ENCODE measurements at places on chromosomes 7 and 10. TPM values are rescaled to one million over a fixed set of nuclear protein-coding genes. Genes with fewer than 3 reads are reported as not detected.

GRCh38 chr10:92727550-92727949 is 37.8 kb downstream of the HHEX start:
- DNase-seq = no peak

DNA sequence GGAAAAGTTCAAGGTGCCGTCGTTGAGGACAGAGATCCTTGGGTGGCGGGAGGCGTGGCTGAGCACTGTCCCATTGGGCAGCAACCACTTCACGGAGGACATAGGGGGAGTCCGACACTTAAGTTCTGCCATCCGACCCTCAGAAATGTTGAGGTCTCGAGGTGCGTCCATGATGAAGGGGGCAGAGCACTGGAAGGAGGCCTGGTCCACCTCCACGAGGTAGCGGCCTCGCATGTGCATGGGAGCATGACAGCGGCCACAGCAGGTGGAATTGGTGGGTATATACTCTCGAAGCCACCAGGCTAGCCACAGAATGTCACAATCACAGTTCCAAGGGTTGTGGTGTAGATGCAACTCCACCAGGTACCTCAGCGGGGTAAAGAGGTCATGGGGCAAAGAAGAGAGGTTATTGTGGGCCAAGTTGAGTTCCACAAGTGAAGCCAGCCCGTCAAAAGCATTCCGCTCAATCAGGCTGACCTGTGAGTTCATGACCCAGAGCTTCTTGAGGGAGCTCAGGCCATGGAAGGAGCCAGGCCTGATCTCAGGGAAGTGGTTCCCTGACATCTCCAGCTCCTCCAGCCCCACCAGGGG is 1.7 kb downstream of the LRRC4 start:
- DNase-seq = no peak

The TAS2R41 gene
- not detected for polyA plus RNA-seq

- no peak for DNase-seq
These were observed 1.8 kb downstream of the HOXA10 start for GRCh38 chr7:27172315-27172774.

- no peak for DNase-seq
These were observed 186.2 kb upstream of the PDE1C start for GRCh38 chr7:32256376-32256775.

DNA sequence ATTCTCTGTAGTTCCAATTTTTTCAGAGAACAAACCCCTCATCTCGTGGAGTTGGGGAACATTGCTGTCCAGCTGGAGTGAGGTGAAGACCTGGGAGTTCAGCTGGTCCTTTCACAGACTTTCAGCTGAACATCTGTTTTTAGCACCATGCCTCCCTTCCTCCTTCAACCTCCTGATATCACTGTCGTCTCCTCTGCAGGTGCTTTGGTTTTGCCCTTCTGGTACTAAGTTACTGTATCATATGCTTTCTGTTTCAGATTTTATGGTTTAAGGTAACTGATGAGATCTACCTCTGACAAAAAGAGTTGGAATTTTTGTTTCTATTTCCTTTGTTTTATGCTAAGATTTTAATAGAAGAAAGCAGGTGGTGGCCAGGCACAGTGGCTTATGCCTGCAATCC is 102.9 kb downstream of the ZNF438 start:
- peak; percentile 19 for DNase-seq

The SHTN1 gene
- polyA plus RNA-seq = not detected

DNA sequence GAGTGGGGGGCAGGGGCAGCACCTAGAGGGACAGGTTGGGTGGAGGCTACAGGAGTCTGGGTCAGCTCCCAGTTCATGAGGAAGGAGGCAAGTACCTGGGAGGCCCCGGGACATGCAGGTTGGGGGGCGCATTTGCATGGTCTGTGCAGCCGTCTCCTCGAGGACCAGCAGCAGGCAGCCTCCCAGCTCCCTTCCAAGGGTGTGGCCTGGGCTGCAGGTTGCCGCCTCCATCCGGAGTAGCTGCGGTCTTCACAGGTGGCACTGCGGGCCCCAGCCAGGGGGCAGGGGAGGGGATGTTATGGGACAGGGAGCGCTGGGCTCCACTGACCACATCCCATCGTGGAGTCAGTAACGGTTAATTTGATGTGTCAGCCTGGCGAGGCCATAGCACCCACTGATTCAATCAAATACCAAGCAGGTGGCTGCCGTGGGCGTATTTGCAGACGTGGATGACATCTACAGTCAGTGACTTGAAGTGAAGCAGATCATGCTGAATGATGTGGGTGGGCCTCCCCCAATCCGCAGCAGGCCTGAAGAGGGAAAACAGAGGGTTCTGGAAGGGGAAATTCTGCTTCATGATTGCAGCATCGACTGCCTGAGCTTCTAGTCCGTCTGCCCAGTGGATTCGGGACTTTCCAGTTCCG is 81.6 kb downstream of the PRKAG2 start:
- no peak for DNase-seq

DNA sequence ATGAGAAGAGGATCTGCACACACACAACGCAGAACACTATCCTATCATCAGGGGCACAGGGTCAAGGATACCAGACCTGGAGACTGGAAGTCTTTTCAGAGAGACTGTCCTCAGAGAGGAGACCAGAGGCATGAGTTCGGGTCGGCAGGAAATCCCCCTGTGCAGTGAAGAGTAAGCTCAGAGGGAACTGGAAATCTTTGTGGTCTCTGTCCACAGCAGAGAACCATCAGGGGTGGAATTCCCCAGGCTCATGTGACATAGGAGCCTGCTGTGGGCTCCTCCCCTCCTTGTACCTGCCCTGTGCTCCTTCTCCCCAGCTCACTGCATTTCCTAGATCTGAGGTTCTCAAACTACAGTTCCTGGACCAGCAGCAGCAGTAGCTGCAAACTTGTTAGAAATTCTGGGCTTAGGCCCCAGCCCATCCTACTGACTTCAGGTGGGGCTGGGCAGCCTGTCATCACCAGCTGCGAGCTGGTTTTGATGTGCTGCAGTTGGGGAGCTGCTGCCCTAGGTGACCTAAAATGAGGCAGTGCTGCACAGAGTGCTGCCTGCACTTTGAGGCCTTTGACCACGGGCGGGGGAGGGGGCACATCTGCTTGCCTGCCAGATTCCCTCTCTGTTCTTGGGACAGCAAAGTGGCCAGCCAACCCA is 2.4 kb downstream of the ZMIZ2 start:
- DNase-seq = peak; percentile 19

The TWIST1 gene
- not detected for polyA plus RNA-seq

GRCh38 chr7:2698581-2699288 is 10.7 kb downstream of the AMZ1 start:
- peak; percentile 19 for DNase-seq

The DRGX gene
- polyA plus RNA-seq = not detected

The CCZ1 gene
- 32.0 TPM for polyA plus RNA-seq

- no peak for DNase-seq
These were observed 15.0 kb downstream of the FZD9 start for GRCh38 chr7:73448609-73449008.

The TRIM50 gene
- not detected for polyA plus RNA-seq

The AOAH gene
- polyA plus RNA-seq = 44.3 TPM

The CLDN3 gene
- not detected for polyA plus RNA-seq

DNA sequence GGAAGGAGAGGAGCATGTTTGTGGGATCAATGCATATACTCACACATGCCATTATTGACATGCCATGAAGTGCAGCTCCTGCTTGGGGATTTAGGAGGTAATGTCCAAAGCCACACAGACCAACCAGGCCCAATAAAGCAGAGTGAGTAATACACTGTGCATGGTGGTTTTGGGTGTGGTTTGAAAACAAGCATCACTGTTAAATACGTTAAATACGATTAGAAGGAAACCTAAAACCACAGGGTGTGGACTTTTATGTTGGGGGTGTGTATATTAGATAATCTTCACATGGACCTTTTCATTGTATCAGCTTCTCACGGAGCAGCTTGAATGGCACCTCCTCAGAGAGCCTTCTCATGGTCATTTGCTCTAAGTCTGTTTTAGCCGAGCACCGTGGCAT is 10.4 kb upstream of the EIF3A start:
- DNase-seq = peak; percentile 19

- DNase-seq = no peak
These were observed 16.9 kb downstream of the TSPAN15 start for GRCh38 chr10:69467928-69468750.

DNA sequence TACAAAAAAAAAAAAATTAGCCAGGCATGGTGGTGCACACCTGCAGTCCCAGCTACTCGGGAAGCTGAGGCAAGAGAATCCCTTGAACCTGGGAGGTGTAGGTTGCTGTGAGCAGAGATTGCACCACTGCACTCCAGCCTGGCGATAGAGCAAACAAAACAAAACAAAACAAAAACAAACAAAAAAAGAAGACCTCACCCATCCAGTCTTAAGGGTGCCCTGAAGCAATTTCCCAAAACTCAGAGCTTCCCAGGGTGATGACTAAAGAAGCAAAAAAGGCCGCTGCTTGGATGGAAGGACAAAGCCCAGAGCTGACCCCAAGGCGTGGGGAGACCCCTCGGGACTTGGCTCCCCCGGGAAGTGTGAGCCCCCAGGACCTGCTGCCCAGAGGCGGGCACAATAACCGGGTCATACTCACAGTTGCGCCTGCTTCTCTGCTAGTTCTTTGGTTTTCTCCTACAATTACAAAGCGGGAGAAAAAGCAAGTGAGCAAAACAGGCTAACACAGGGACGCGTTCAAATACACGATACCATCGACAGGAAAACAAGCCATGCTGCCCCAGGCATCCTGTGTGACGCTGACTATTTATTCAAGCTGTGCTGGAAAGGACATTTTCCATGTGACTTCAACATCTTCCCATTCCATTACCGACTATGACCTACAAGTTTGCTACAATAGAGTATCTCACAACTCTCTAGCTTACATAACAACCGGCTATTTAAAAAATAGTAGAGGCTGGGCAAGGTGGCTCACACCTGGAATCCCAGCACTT is 29.9 kb downstream of the PAPOLB start:
- no peak for DNase-seq

The XRCC2 gene
- 0.11 TPM for polyA plus RNA-seq

The MYL10 gene
- polyA plus RNA-seq = not detected

The PNLIPRP3 gene
- polyA plus RNA-seq = not detected

The ANKRD7 gene
- 0.90 TPM for polyA plus RNA-seq

- no peak for DNase-seq
These were observed 5.7 kb upstream of the UCMA start for GRCh38 chr10:13239923-13240322.

The PKD2L1 gene
- polyA plus RNA-seq = not detected

DNA sequence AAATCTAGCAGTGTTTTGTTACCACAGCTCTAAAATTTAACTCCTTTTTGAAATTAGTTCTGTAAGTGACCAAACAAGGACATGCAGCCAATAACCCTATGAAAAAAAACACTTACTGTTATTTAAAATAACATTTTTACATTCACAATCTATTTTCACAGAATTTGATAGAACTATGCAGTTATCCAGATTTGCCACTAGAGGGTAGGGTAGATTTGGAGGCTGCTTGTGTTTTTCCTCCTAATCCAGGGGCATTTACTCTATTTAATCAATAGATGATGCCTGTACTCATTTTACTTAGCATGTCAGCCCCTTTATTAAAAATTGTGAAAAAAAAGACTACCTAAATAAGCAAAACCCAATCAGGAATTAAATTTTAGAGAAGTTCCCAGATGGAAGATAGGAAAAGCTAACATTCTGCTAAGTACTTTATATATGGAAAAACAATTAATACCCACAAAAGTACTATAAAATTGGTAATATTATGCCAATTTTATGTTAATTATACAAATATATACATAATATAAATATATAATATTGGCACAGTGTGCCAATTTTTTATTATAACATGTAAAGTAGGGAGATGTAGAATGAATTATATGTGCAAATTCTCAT is 18.1 kb upstream of the LIPK start:
- no peak for DNase-seq

GRCh38 chr10:130136226-130137089 is at the start of gene GLRX3:
GLRX3 (plus strand) TSS chr10:130136391; CDS start chr10:130136421, 30 bp downstream.
- peak; percentile 85 for DNase-seq

The CPA2 gene
- polyA plus RNA-seq = not detected

DNA sequence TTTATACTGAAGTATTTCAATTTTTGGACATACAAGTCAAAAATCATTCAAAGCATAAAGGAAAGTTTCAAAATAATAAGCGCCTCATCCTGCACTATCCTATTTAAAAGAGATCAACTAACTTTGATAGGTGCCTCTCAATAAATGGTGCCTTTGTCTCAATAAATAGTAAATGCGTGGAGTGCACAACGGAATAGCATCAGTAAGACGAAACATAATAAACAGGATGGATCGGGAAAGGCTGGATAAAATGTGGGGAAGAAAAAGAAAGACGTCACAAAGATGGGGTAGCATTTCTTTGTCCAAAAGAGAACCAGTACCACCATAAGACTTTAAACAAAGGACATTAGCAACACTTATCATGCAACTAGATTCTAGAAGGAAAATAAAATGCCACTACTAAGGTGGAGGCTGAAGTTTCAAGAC is 571 bp upstream of the PRKAR2B start:
- no peak for DNase-seq

GRCh38 chr7:135420786-135421185 is 89.1 kb downstream of the CNOT4 start:
- no peak for DNase-seq

DNA sequence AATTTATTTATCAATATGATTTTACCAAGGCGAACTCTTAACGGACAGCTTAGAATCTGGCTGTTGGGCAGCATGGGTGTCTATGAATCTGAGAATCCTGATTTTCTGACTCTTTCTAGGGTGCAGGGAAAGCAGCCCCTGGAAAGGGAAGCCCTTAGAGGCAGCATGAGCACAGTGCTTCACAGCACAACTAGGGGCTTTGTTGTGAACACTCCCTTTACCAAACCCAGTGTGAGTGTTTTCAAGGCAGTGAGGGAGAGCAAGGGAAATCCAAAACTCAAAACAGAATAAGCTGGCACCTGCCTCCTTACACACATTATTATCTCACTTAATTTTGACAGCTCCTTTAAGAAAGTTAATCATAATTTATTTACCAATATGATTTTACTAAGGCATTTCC is 116.3 kb upstream of the CSTF2T start:
- no peak for DNase-seq

DNA sequence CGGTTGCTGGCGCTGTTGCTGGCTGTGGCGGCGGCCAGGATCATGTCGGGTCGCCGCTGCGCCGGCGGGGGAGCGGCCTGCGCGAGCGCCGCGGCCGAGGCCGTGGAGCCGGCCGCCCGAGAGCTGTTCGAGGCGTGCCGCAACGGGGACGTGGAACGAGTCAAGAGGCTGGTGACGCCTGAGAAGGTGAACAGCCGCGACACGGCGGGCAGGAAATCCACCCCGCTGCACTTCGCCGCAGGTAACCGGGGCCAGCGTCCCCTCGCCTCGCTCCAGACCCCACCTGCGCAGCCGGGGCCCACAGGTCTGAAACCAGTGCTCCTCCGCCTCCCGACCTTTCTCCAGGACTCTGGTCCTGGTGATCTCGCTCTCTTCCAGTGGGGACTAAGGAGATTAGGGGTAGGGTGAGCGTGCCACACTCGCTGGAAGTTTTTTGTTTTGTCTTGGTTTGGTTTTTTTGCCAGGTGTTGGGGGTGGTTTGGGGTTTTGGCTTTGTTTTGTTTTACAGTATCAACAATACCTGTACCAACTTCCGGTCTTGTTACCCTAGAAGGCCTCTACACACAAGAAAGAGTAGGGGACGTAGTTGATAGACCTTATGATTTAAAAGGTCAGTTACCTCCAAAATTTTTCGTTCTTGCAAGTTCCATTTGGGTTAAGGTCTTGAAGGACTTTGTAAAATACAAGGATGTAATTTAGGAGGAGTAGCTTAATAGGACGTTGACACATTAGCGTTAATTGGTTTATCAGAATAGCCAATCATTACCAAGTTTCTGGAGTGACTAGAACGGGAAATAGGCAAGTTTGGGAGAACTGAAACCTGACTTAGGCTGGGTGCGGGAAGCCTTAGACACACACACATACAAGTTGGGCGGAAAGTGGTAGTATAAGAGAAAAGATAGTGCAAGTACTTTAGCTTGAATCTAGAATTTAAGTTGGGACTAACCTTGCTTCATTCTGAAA is 704 bp downstream of the TNKS2 start:
- peak; percentile 76 for DNase-seq

- no peak for DNase-seq
These were observed 3.4 kb upstream of the ACTR3B start for GRCh38 chr7:152756116-152756515.

The OR2A5 gene
- 0.05 TPM for polyA plus RNA-seq

All from naive thymus-derived CD8-positive, alpha-beta T cell (primary cell).